Retinal pigment epithelial cell (primary cell): ENCODE measurements at places on chromosomes 7 and 10.

DNA sequence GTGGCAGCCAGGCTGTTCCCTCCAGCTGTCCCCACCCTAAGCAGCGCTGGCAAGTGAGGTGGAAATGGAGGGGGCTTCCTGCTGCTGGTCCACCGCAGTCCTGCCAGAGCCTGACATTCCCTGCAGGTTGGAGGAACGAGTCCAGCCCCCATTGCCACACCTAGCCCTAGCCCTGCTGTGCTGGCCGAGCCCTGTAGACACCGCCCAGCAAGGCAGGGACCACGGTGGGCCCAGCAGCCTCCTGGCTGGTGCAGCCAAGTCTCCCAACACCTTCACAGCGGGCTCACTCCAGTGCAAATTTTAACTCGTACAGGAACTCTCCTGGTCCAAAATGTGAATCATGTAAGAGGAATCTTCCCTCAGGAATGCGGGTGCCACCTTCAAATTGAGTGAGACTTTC lies 116.3 kb downstream of the PAXIP1 start:
- DNase-seq = no peak

- DNase-seq = no peak
Measured at GRCh38 chr7:106433377-106433776, 148.6 kb upstream of the NAMPT start.

DNA sequence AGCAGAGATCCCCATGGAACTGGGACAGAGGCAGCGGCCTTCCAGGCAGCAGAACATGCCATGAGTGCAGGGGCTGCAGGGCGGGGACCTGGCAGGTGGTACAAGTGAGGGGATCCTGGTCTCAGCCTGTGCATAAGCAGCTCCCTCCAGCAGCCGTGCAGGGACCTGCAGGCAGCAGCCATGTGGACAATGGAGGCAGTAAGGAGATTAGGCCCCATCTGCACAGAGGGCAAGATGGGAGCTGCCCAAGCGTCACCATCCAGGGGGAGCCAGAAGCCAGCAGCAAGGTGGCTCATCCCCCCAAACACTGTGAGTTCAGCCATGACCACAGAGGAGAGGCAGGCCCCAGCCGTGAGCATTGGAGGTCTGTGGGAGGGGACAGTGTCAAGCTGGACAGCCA lies 3.1 kb downstream of the DDC start:
- DNase-seq = no peak

DNA sequence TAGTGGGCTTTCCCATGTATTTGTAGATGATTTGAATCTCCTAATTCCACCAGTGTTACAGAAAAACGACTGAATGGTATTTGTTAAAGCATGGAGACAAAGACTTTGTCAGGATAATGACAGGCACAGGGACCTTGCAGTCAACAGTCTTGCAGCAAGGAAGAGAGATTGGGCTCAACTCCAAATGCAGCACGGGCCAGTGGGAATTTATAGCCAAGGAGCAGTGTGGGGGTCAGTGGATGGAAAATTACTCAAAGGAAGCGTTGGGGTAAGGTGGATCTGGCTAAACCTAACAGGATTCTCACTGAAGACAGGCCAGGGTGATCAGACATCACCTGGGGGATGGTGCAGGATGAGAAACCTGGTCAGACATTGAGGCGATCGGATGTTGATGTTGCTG lies 24.3 kb downstream of the CPVL start:
- DNase-seq = no peak

DNA sequence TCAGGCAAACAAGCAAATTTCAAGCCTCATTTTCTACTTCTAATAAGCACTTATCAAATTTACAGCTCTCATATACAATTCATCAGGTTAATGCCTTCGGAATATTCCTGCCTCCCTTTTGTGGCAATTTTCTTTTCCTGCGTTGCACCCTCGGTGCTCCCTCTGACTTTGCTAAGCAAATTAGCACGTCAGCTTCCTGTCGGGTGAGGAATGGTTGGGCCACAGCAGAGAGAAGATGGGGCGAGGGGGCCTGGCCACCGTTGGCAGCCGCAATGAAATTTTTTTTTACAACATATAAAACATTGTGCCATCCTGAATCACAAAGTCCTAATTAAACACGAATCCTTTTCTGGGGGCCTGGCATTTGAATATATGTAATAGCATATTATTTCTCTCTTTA lies 28.1 kb downstream of the ELFN1 start:
- DNase-seq = no peak

GRCh38 chr10:52864201-52865106 lies 91.9 kb upstream of the MBL2 start:
- DNase-seq = peak; percentile 79

DNA sequence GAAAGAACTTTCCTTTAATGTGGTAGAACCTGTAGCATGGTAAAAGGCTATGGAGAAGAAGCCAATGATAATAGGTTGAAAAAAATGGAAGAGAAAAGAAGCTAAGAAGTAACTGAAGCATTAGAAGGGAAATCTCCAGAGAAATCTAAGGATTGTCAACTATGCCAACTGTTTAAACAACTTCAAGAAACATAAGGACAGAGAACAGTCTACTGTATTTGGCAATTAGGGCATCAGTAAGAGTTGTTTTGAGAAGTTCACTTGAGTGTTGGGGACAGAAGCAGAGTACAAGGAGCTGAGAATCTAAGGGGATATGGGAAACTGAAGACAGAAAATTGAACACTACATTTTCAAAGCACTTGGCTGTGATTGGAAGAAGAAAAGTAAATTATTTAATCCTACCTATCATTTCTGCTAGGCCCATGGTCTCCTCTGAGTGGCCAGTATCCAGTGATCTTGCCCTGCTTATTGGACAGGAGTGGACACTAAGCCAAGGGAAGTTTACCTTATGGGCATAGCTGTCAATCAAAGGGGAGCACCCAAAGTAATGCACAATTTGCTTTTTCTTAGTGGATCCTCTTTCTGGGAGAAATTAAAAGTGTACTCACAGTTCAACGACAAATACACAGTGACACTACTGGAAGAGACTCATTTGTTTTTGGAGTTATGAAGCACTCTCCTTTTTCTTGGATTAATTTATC lies 56.4 kb upstream of the CCDC71L start:
- DNase-seq = no peak

GRCh38 chr7:49771427-49772176 lies 1.8 kb upstream of the VWC2 start:
- no peak for DNase-seq

- no peak for DNase-seq
Measured at GRCh38 chr10:78894841-78895195, 173.9 kb upstream of the ZMIZ1 start.

DNA sequence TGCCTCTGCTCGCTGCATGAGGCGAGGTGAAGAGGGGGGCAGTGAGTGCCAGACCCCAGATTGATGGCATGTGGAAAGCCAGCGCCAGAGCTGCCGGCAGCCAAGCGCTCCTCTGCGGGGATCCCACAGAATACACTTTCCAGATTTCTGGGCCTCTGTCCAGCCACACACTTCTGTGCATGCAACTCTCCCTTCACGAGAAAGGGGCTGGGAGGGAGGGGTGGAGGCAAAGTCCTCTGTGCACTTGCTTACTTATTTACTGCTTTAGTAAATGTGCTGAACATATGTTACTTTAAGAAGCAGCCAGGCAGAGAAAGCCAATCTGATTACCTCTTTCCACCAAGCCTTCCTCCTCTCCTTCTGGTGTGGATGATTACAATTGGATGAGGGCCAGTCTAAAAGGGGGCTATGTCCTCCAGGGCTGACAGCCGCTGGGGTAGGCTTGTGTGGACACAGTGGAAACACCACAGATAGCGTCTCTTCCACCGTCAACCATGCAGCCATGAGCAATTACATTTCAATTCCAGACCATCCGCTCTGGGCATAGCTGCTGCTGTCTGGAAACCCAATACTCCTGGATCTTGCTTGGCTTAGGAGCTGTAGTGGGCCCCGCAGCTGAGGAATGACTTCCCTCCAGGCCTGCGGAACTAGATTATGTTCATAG lies 322.8 kb upstream of the ANKRD30A start:
- no peak for DNase-seq

GRCh38 chr7:44318332-44318731 lies 7.1 kb downstream of the CAMK2B start:
- no peak for DNase-seq

GRCh38 chr10:24382045-24382444 lies 173.1 kb downstream of the KIAA1217 start:
- DNase-seq = no peak

DNA sequence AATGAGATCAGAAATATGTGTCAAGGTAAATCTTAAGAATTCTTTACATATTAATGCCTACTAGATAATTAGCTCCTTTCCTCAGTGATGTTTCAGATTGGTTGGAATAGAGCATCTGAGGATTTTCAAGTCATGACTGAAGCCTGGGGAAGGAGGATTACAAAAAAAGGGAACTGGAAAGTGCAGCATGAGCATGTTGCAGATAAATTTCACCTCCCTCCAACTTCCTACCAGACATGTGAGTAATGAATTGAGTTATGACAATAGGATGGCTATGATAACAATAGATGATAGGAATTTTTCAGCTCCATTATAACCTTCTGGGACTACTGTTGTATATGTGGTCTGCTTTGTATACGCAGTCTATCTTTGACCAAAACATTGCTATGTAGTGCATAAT lies 104.2 kb upstream of the RAB18 start:
- no peak for DNase-seq

- DNase-seq = no peak
Measured at GRCh38 chr7:48285373-48285772, 114.1 kb downstream of the ABCA13 start.
